ENCODE measurements at places on chromosomes 6 and 20. TPM values are rescaled to one million over a fixed set of nuclear protein-coding genes. Genes with fewer than 3 reads are reported as not detected.

NKAIN4 gene
- total RNA-seq = not detected

PGM3 gene
- 99.9 TPM for total RNA-seq

DNA sequence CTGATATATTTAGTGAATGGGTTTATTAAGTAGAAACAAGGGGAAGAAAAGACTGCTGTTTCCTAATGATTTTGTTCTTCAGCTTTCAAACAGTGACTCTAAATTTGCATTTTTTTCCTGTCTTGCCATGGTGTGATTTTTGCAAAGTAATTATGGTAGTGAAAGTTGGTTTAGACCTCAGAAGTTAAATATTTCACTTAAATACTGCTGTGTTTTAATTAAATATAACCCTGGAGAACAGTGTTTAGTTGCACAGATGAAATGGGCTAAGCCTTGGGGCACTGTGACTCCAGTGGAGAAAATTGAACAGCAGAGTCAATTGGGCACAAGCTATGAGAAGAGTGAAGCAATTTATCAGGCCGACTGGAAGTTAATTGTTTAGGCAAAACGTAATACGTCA lies 111.1 kb upstream of the MCHR2 start:
- no peak for DNase-seq

GRCh38 chr6:140052736-140053729 lies 678.6 kb upstream of the CITED2 start:
- DNase-seq = no peak

- peak; percentile 95 for DNase-seq
Measured at GRCh38 chr6:52595000-52595795, 18.3 kb upstream of the TRAM2 start.

DNA sequence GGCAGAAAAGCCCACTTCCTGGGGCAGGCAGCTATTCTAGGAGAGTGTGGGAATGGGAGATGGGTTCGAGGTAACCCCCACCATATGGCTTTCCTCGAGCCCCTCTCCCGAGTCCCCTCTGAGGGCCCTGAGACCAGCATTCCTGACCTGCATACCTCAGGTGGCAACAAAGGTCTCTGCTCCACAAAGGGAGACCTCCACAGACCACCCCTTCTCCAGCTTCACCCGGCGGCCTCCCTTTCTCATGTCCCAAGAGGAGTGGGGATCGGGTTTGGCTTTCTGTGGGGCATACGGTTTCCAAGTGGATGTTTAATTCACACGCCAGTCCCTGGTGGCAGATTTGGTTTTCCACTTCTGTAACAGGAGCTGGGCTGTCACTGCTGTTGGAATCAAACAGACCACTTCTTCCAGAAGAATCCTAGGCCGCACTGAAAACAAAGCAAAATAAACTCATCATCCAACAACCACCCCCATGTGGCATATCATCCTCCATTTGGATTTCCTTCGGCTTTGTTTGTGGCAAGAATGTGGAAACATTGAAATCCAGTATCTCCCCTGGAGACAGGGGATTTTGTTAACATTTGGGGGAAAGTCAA lies 83.2 kb downstream of the DLL1 start:
- no peak for DNase-seq

DNA sequence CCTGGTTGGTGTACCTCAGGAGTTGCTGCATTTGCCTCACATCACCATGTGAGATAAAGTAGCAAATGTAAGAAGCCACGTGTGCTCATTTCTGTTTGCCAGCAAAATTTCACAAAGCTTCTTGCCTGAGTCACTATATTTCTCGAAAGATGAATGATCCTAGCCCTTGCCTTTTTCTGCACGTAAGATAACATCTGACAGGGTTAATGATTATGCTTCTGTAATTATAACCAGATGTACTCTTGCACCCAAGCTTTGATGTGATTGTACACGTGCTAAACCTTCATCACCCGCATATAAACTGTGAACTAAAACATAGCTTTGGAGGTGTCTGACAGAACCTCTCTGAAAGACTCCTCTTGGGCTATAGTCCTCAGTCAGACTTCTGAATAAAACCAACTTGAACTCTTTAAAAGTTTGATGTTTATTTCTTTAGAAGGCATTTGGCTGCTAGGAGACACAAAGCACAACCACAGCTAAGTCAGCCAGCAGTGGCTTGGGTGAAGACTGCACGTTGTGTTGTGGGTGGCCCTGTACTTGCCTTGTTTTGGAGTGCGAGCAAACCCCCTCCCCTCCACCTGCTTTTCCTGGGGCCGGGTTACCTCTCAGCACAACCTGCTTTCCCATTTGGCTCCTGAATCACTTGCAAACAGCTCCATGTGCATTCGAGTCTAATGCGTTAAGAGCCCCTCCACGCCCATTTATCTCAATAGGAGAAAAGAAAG lies 19.3 kb downstream of the PROKR2 start:
- DNase-seq = no peak
